ENCODE measurements at places on chromosomes 6 and 20.
A peak's percentile ranks its signal among the peaks of the same experiment; 100 is the strongest.

DNA sequence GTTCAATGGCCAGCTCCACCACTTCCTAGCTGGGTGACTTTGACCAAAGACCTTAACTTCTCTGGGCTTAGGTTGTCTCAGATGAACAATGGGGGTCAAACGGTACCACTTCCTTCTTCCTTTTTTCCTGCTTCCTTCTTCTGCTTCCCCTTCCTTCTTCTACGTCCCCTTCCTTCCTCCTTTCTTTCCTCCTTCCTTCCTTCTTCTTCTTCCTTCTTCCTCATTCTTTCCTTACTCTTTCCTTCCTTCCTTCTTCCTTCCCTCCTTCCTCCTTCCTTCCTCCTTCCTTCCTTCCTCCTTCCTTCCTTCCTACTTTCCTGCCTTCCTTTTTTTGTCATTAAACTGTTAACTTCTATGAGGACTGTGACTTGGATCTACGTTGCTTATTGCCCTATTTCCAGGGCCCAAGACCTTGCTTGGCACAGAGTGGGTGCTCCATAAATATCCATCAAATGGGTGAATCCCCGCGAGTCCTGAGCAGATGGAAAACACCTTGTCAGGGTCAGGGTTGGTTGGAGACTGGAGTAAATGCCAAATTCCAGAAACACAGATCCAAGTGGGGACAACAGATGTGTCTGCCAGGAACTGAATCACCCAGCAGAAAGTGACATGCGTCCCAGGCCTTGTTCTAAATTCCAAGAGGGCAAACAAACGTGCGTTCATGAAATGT is 243.3 kb downstream of the PREX1 start:
- DNase-seq, result no peak

DNA sequence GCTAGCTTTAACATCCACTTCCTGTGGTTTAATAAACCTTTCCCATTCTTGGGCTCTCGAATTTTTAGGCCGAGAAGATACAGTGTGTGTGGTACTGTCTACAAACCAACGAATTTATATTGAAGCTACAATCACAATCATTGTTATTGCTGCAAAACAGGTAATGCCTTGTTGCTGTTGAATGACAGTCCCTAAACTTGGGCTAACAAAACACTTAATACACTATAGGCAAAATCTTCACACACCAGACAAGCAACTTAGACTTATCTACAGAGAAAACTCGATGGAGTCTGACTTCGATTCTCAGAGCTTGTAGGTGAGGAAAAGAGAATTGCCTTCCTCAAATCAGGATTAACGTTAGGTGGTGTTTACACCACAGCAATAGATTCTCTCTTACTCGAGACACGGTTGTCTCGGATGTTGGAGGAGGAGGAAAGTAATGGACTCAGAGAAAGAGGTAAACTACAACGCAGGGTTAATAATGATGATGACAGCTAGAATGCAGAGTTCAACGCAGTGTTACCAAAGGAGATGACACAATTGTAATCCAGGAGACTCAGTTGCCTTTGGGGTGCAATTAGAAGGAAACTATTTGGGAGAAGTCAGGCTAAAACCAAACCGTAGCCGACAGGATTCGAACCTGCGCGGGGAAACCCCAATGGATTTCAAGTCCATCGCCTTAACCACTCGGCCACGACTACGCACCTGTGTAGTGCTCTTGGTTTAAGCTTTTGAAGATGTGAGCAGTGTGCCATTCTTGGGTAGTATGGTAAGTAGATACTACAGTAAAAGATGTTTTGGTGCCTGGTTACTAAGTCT is 32.5 kb upstream of the ZNF184 start:
- DNase-seq, result peak; percentile 76

DNA sequence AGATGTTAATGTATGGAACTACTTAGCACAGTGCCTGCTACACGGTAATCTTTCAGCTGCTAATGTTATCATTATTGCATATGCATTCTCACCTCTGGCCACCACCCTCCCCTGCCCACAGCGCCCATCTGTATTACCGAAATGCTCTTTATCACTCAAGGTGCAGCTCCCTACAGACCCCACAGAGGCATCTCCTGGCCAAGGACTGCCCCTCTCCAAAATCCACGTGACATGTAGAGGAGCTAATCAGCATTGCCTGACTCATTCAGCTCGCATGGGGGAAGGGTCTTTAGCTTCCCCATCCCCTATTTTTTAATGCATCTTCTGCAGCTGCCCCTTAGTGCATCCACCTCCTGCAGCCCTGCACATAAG is 41.8 kb downstream of the SLC22A23 start:
- DNase-seq, result no peak

DNA sequence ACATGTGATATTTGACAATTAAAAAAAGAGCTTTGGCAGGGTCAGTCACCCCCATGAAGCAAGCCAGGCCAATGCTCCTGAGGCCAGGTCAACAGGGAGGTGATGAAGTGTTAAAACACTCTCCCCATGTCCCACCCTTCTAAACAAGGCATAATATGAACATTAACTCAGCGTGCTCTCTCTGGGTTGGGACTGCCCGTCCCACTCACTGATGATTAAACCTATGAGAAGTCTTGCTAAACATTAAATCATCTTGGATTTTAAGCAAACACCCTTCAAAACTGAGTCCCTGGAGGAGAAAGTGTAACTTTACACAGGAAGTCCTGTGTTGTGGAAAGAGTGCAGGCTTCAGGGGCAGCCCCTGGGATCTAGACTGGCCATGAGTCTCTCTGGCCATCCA is 558.5 kb downstream of the CD83 start:
- DNase-seq, result no peak

- DNase-seq, result no peak
These were observed 225.3 kb upstream of the EPHA7 start for GRCh38 chr6:93644611-93645010.

GRCh38 chr6:87341899-87342298 is 2.7 kb upstream of the C6orf163 start:
- DNase-seq, result no peak

- no peak for DNase-seq
These were observed 291.4 kb upstream of the QKI start for GRCh38 chr6:163123098-163123497.

DNA sequence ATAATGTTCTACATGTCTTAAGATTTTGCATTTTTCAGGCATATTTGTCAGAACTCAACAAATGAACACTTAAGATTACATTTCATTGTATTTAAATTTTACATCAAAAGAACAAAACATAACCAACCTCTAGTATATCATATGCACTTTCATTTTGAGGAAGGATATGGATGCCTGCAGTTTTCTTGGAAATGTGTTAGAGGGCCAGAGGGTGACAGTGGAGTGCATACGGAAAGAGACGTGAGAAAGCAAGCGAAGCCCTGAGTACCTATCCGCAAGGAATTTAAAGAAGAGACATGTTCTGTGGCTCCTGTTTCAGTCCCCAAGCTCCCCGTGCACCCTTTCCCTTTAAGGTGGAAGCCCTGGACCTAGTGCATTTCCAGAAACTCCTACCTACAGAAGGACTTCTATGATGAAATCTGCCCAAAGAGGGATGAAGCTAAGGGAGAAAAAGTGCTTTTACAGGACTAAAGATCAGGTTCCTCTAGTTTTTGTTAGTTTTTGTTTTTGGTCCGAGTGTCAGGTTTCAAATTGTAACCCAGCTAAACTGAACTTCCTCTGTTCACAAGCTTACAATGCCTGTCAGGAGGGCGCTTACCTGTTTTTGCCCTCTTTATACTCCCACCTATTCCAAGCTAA is 38.8 kb downstream of the EZR start:
- DNase-seq, result no peak

GRCh38 chr6:47651505-47651944 is 46.9 kb upstream of the ADGRF4 start:
- no peak for DNase-seq

- no peak for DNase-seq
These were observed 7.5 kb upstream of the TMEM14B start for GRCh38 chr6:10740061-10740460.

DNA sequence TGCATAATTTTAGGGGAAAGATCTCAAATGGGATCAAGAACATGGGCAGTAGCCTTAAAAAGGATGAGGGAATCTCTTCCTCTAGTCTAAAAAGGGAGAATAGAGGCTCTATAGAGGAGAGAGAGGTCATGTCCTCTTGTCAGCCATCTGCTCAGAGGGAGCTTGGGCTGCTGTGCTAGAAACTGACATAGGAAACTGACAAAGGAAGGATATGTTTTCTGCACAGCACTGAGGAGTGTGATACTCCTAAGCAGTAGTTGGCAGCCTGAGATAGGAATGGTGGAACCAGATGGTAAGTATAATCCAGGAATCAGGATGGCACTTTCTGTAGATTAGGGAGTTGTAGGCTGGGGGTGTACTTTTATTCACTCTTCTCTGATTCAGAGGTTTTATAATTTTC is 59.2 kb downstream of the PTPRA start:
- no peak for DNase-seq

- DNase-seq, result no peak
These were observed 168.9 kb upstream of the COL21A1 start for GRCh38 chr6:56416247-56416646.

GRCh38 chr6:111711984-111712752 is 106.5 kb upstream of the TRAF3IP2 start:
- peak; percentile 24 for DNase-seq

GRCh38 chr6:75230484-75231325 is 12.9 kb downstream of the COX7A2 start:
- peak; percentile 7 for DNase-seq

DNA sequence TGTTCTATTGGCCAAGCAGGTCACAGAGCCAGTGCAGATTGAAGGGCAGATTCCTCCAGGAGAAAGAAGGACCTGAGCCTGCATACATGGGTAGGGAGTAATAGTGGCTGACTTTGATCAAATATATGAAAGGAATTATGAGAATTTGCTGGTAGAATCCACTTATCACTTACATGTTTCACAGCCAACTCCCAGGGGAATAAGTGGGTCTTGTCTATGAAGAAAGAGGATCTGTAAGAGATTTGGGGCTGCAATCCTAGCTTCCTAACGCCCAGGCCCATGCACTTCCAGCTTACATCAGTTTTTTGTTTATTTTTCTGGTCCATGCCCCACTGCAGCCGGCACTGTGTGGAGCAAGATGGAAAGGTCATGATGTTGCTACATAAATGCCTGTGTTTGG is 107.9 kb upstream of the SYNDIG1 start:
- DNase-seq, result no peak

DNA sequence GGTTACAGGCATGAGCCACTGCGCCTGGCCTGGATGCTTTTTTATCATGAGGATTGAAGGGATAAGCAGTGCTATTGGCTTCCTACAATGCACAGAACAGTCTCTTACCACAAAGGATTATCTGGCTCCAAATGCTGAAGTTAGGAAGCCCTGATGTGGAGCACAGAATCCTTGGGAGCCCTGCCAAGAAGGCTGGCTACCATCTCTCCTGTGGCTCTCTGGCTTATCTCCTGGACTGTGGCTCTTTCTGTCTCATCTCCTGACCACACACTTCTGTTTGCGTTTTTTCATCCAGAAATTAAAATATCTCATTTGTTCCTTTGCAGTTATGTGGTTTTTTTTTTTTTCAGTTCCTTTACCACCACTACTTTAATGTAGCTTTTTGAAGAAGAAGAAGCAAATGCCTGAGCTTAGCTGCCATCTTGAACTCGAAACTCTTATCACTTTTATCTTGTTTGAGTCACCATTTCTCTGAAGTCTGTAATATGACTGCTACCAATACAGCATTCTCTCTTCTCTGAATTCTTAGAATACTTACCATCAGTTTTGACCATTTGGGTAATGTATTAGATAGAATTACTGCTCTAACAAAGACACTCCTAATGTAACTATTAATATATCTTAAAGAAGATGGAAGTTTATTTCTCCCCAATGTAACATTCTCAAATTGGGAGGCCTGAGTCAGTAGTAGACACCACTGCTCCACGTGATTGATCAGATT is 1044.7 kb downstream of the KIF16B start:
- DNase-seq, result no peak

DNA sequence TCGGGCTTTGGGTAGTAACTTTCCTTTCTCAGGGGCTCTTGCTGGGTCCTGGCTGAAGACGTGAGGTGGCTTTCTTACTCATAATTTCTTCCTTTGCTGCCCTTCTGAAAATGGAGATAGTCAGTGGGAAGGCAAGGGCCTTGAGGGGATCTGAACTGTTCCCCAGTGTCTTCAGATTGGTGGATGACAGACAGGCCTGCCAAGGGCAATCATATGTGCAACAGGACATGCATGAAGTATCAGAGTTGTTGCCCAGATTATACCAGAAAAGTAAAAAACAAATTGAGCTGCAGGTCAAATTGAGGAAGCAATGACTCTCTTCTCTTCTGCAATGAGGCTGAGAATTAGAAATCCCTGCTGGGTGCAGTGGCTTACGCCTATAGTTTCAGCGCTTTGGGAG is 71.6 kb upstream of the PAX1 start:
- DNase-seq, result no peak

- no peak for DNase-seq
These were observed 210.9 kb upstream of the PDE10A start for GRCh38 chr6:165873976-165874375.

GRCh38 chr20:43899274-43900120 is 15.2 kb upstream of the TOX2 start:
- no peak for DNase-seq

- no peak for DNase-seq
These were observed 126.4 kb downstream of the CEP57L1 start for GRCh38 chr6:109221543-109222195.

DNA sequence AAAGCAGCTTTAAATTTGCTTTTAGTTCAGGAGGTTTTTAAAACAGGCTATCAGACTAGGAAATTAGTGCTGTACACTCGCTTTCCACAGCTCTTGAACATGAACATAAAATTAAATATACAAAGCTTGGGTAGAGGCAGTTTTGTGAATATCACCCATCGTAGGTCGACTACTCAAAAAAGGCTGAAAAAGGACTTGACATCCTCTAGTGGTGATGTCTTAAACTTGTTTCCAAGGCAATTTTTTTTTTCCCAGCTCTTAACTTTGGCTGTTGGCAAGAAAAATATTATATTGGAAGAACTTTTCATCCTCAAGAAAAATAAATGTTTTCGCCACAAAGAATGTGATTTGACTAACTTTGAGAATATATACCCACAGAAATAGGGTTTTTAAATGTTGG is 2.9 kb downstream of the MAP7 start:
- no peak for DNase-seq

DNA sequence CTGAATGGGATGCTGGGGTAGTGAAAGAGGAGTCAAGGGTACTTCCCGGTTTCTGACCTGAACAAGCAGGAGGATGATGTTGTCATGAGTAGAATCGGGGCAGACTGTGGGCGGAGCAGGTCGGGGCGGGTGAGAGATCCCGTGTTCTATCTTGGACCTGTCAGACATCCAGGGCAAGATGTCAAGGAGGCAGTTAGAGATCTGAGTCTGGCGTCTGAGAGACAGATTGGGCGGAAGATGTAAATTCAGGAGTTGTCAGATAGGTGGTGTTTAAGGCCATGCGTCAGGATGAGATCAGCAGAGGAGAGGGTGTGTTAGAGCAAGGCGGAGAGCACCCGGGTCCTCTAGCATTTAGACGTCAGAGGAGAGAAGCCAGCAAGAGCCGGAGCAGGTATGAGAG is 115.5 kb downstream of the DLGAP4 start:
- DNase-seq, result no peak

DNA sequence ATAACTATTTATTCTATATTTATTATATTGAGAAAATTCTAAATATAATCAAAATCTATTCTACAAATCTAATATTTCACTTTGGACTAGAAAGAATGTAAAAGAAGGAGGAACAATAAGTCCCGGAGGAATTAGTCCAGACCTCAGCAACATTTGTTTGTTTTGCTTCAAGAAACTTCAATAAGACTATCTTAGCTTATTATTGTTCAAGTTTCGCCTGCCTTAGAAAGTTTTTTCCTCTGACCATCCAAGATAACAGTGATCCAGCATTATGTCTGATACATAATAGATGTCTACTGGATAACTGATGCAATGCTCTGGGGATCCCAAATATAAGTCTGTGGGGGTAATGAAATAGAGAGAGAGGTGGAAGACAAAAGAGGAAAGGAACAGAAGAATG is 28.7 kb upstream of the NT5E start:
- DNase-seq, result no peak

- DNase-seq, result no peak
These were observed 251.8 kb upstream of the PRND start for GRCh38 chr20:4469910-4470309.
